ENCODE measurements at places on chromosomes 4 and X.

DNA sequence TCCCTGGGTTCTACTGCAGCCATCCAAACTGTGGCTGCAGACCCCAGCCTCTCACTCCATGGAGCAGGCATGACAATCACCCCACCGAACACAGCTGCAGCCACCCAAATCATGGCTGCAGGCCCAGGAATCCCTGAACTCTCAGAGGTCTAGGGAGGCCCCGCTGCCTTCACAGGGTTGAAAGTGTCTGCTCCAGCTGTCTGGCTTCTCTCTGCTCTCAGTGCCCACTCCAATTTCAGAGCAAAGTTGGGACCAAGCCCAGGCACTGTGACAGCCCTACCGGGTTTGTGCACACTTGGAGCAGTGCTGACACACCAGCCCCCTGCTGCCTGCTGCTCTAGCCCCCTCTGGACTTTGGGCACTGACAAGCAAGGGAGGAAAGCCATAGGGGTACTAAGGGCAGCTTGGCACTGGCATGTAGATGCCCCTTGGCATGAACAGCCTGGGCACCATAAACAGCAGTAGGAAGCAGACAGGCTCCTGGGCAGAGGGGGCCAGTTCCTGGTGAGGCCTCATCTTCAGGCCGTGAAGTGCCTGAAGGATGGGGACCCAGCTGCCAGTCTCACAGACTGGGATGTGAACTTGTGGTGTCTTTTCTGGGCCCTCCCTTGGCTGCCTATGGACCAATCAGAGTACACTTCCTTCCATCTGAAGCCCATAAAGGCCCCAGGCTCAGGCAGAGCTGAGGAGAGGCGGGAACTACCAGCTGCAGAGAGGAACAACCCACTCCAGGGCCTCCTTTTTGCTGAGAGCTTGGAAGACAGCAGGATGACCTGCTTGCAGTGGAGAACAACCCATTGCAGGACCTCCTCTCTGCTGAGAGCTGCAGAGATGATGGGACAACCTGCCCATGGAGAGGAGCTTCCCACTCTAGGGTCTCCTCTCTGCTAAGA lies 68.8 kb downstream of the TECRL start:
- no peak for DNase-seq

GRCh38 chr4:158428242-158428641 lies 93.4 kb upstream of the RXFP1 start:
- DNase-seq = no peak

DNA sequence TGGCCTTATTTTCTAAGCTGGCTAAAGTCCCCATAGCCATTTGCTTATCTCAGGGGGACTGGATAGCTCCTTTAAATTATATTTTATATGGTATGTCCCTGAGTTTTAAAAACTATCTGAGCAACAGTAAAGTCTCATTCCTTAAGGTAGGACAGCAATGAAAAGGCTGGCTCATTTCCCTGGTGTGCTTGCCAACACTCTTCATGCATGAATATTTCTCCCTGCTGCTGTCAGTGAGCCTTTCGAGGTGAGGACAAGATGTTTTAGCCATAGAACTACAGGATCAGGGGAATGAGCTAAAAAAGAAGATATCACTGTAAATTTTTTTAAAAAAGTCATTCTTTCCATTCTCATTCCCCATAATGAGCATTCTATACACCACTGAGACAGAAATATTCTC lies 427.3 kb upstream of the FAM241A start:
- DNase-seq = no peak

GRCh38 chrX:148534291-148534690 lies 33.9 kb downstream of the AFF2 start:
- no peak for DNase-seq

DNA sequence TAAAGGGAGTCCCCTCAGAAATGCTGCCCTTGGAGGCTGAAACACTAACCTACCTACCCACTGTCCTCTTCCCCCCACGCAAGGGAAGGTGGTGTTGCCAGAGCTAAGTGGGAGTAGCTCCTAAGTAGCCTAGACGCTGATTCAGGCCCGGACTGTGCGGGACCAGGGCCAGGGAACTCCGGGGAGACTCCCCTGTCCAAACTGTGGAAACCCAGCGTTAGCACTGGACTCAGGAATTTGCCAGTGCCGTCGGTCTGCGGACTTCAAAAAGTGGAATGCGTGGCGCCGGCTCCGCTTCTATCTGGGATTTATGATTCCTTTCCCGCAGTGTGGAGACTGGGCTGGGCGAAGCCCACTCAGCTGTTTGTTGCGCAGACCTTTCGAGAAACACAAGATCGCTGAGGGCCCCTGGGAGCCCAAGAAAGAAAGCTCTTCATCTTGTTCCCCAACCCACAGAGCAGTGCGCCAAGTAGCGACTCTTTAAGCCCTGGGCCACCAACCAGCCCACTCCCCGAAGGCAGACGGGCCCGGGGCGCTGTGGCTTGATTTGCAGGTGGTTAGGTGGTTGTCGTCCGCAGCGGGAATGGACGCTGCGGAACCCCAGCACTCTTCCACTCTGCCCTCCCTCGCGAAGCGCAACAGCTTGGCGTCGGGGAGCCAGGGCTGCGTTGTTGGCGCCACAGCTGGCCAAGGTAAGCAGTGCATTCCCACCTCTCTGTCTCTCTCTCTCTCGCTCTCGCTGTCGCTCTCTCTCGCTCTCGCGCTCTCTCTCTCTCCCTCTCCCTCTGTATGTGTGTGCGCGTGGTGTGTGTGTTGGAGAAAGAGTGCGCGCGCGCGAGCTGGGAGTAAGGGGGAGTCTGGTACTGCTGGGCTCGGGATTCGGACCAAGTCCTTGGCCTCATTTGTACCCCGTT lies 2.0 kb downstream of the TMEM255A start:
- DNase-seq = no peak

GRCh38 chr4:141118381-141118780 lies 14.9 kb downstream of the RNF150 start:
- no peak for DNase-seq

GRCh38 chrX:133985967-133986683 lies 731 bp upstream of the GPC3 start:
- no peak for DNase-seq

GRCh38 chrX:29136904-29137303 lies 549.7 kb downstream of the IL1RAPL1 start:
- DNase-seq = no peak

GRCh38 chrX:19650996-19651395 lies 135.7 kb upstream of the MAP3K15 start:
- no peak for DNase-seq

DNA sequence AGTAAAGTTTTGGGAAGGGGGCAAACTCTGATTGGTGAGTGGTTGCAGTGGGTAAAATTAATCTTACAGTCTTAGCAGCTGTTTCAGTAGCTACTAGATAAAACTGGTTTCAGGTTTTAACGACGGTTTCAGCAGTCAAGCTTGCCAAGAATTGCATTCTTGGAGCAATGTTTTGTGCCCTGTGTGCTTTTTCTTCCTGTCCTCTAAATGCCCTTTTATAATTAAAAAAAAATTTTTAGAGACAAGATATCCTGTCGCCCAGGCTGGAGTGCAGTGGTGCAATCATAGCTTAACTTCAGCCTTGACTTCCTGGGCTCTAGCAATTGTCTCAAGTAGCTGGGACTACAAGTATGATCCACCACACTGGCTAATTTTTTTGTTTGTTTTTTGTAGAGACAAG lies 6.3 kb upstream of the PPEF2 start:
- DNase-seq = no peak

GRCh38 chr4:153060196-153060595 lies 124.1 kb downstream of the FHDC1 start:
- DNase-seq = no peak

- DNase-seq = no peak
Measured at GRCh38 chrX:10175319-10175871, 18.6 kb downstream of the CLCN4 start.

GRCh38 chr4:94960708-94961107 lies 203.0 kb downstream of the BMPR1B start:
- no peak for DNase-seq

DNA sequence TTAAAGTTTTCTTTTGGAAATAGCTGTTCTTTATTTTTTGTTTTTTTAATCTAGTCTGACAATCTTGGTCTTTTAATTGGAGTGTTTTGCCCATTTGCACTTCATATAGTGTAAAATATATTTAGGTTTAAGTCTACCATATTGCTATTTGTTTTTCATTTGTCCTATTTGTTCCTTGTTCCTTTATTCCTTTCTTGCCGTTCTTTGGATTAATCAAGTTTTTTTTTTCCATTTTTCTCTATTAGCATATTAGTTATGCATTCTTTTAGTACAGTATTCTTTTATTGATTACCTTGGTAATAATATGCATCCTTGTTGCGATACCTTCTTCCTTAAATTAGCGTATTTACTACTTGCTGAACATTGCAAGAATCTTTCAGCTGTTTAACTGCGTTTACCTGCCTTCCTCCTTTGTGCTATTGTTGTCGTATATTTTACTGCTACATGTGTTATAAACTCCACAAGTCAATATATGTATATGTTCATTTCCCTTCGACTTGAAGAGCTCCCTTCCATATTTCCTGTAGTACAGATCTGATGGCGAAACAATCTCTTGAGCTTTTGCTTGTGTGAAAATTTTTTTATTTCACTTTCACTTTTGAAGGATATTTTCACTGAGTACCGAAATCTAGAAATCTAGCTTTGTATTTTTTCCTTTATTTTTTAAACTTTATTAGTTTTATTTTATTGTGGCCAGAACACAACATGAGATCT lies 23.9 kb upstream of the RNF212 start:
- no peak for DNase-seq

DNA sequence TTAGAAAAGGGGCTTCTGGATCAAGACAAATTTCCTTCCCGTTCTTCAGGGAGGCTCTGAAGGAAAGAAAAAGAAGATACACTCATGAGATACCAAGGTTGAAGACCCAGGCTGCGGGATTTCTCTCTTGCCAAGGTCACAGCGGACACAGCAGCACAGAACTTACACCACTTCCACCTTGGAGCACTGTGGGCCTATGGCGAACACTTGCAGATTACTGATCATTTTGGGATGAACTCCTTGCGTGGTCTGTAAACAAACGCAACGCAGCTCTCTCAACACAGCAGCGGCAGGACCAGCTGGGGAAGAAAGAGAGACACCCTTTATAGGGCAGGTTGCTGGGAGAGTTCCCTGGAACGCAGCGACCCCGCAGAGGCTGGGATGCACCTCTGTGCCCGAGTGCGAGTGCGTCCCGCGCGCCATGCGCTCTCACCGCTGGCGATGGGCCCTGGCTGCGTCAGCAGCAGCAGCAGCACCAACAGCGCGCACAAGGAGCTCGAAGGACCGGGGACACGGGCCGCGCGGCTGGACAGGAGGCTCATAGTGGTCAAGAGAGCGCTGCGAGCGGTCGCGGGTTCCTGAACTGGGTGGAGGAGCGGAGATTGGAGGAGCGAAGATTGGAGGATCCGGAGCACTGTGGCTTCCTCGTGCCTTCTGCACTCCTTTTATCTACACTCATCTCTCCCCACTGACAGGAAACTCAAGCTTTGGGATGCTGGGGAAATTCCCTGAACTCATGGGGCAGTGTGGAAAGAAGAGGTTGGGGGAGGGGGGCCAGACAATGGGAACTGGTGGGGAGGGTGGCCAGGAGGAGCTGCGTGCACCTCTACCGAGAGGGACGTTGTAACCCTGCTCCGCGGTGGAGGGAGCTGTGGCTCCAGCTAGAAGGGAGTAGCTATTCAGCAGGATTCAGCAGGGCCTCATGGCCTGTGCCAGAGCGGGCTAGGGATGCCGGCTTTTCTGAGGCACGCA lies at the start of gene CXCL5:
Gene CXCL5 (minus strand): TSS at position 638 of the 972 bp plus-strand sequence. CDS start 96 bp downstream, at position 542.
- DNase-seq = no peak

DNA sequence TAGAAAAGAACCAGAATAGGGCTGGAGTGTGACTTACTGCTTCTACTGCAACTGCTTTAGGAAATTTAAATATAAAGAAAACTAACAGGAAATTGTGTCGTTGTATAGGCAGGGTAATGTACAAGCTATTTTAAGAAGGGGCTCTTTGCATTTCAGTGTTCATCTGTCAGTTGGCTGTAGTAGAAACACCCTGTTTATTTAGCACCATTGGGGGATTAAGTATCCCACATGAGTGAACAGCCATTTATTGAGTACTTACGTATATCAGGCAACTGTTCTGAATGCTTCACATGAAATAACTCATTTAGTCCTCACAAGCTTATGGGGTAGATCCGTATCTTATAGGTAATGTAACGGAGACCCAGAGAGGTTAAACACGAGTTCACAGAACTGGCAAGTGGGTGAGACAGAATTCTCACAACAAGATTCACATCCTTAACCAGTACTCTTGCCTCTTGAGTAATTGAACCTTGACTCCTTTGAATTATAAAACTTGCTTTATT lies 23.9 kb downstream of the STIM2 start:
- no peak for DNase-seq

- DNase-seq = no peak
Measured at GRCh38 chr4:1378559-1379231, 27.5 kb downstream of the NKX1-1 start.

GRCh38 chr4:110586131-110586850 lies 36.6 kb downstream of the PITX2 start:
- DNase-seq = no peak

GRCh38 chrX:99184153-99184552 lies 1225.9 kb downstream of the PCDH19 start:
- no peak for DNase-seq

DNA sequence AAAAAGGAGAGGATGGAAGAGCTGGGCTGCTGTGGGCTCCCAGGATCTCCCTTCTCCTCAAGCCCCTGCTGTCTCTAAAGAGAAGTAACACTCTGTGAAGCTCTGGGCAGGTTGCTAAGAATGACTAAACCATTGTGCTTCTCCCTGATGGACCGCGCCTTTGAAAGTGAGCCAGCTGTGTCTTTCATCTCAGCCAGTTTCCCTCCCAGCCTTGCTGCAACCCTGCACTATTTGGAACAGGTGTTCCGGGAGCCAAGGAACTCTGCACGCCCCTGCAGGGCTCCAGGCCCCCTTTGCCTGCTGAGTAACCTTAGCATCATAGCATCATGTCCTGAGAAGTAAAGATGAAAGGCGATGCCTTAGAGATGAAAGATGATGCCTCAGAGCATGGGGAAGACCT lies 39.7 kb downstream of the SMIM20 start:
- no peak for DNase-seq

DNA sequence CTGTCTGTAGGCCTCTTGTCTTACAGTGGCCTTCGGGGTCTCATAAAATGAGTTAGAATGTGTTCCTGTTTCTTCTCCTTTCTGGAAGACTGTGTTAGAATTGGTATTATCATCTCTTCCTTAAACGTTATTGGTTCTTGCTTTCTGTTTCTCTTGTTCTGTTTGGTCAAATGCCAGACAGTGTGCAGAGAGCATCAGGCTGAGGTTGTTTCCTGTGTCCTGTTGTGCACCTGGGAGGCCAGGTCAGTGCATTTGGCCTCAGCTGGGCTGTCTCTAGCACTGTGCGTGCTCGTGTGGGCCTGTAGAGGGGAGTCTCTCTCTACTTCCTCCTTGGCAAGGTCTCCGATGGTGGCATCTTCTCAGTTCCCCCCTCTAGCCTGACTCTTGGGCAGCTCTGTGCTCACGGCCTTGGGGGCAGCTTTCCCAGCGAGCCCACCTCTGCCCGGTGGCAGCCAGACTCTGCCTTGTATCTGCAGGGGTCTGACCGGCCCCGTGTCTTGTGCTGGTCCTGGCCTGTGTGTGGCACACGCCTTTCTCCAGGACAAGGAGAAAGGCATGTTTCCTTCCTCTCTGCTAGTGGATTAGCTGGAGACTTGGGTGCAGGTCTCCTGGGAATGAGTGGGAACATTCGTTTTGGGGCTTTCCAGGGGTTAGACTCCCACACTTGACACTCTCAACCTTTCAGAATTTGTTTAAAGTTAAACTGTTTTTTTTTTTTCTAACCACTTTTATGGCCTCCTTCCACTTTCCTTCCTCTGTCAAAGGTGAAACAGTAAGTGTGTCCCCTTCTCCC lies 62.3 kb downstream of the FAM193A start:
- no peak for DNase-seq
